ENCODE measurements at places on chromosomes 4 and X.

GRCh38 chrX:54479136-54480111, 16.6 kb downstream of the FGD1 start:
- DNase-seq: no peak

DNA sequence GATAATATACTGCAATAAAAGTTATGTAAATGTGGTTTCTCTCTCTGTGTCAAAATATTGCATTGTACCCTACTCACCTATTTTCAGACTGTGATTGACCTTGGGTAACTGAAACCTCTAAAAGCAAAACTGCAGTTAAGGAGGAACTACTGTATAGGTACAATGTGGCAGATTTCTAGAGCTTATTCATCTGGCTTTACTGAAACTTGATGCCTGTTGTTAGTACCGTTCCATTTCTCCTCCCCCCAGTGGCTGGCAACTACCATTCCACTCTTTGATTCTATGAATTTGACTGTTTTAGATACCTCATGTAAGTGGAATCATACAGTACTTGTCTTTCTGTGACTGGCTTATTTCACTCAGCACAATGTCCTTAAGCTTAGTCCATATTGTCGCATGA, 61.9 kb downstream of the HOPX start:
- no peak for DNase-seq

GRCh38 chrX:43018031-43018430, 240.1 kb upstream of the PPP1R2C start:
- DNase-seq: no peak

GRCh38 chrX:129777218-129778030, 2.3 kb upstream of the SASH3 start:
- peak; percentile 60 for DNase-seq

- no peak for DNase-seq
Observed at GRCh38 chrX:130895299-130895698, 7.7 kb downstream of the ENOX2 start.

- peak; percentile 43 for DNase-seq
Observed at GRCh38 chr4:186137196-186137794, 32.8 kb downstream of the FAM149A start.

GRCh38 chr4:3666263-3666662, 99.9 kb upstream of the ADRA2C start:
- DNase-seq: no peak

GRCh38 chr4:4501679-4502078, 40.2 kb downstream of the STX18 start:
- no peak for DNase-seq

GRCh38 chr4:150242820-150243458, 164.7 kb downstream of the DCLK2 start:
- peak; percentile 73 for DNase-seq

- no peak for DNase-seq
Observed at GRCh38 chr4:71832049-71832448, 48.2 kb upstream of the GC start.

DNA sequence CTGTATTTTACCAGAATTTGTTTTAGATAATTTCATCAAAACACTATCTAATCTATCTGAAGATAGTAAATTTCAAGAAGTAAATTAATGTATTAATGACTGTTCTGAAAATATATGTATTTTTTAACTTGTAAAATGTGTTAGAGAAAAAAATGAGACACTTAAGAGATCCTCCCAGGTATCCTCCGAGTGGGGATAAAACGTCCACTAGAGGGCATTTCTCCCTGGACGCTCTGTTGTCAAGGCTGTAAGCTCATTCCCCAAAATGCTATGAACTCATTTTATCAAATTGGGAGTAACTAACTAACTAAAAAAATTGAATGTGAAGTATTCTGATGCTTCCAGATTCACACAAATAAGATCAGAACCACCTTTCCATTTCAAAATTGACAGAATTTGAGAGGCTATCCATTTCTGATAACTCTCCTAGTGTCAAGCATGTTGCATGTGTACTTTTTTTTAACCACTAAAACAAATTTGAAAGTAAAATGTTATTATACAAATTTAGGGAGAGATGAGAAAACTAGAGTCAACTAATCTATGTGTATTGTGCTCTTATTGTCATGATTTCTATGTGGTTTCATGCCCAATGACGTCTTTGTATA, 337.3 kb upstream of the HS3ST1 start:
- DNase-seq: peak; percentile 77

DNA sequence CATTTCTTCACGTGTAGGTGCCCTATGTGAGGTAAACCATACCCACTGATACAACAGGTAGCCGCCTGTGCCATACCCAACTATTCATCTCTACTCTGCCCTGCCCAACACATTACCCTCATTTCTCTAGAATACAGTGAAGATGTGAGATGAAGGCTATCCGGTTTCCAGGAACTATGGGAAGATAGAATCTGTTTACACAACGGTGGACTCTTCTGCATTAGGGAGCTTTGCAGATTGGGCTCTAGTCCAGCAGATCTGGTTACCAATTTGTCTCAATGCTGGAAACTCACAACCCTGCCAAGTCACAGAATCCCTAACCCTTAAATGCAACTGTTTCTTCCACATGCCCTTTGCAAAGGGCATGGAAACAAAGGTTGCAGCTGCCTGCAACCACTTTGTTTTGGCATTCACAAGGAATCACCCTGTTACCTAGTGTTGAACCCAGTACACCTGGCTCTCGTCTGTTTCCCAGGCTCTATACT, 6.4 kb upstream of the SLAIN2 start:
- no peak for DNase-seq

Data from dermis blood vessel endothelial cell (primary cell).